GM04503 (cell line): ENCODE measurements at places on chromosomes 11 and 22.

- DNase-seq = no peak
Measured at GRCh38 chr11:126188332-126189108, 22.9 kb downstream of the RPUSD4 start.

- DNase-seq = no peak
Measured at GRCh38 chr11:3197044-3197695, 21.4 kb downstream of the MRGPRG start.

DNA sequence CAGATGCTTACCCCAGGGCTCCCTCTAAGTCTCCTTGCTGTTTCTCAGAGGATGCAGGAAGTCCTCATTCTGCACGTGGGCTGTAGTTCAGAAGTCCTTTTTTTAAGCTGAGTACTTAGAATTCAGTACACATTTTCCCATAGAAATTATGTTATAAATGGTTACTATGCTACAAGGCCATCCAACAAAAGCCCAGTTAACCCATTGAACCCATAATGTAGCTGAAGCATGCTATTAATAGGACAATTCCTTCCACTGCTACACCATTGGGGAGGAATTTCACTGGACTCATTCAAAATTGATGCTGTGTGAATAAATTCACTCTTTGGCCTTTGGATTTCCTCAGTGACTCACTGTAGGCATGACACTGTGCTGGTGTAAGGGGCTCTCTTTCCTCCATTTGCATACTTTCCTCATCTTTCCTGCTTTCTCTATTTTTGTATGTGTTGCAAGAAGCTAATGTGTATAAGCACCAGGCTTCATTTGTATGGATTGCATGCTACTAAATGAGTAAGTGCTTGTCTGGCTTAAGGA lies 148.0 kb downstream of the NTM start:
- DNase-seq = no peak

GRCh38 chr22:24576778-24577177 lies 16.1 kb downstream of the LRRC75B start:
- DNase-seq = no peak

DNA sequence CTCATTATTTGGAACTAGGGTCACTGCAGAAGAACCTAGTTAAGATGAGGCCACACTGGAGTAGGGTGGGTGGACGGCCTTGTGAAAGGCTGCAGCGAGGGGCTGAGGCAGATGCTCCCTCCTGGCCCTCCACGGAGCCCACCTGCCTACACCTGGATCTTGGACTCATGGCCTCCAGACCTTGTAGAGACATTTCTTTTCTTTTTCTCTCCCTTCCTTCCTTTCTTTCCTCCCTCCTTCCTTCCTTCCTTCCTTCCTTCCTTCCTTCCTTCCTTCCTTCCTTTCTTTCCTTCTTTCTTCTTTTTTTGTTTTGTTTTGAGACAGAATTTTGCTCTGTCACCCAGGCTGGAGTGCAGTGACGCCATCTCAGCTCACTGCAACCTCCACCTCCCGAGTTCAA lies 26.6 kb downstream of the DUSP8 start:
- no peak for DNase-seq

GRCh38 chr22:43186272-43187170 lies at the start of gene TTLL12:
TTLL12 (minus strand) TSS chr22:43187134; CDS start chr22:43187069, 65 bp downstream.
- DNase-seq = no peak

GRCh38 chr11:102589047-102589459 lies 36.1 kb downstream of the MMP20 start:
- no peak for DNase-seq

DNA sequence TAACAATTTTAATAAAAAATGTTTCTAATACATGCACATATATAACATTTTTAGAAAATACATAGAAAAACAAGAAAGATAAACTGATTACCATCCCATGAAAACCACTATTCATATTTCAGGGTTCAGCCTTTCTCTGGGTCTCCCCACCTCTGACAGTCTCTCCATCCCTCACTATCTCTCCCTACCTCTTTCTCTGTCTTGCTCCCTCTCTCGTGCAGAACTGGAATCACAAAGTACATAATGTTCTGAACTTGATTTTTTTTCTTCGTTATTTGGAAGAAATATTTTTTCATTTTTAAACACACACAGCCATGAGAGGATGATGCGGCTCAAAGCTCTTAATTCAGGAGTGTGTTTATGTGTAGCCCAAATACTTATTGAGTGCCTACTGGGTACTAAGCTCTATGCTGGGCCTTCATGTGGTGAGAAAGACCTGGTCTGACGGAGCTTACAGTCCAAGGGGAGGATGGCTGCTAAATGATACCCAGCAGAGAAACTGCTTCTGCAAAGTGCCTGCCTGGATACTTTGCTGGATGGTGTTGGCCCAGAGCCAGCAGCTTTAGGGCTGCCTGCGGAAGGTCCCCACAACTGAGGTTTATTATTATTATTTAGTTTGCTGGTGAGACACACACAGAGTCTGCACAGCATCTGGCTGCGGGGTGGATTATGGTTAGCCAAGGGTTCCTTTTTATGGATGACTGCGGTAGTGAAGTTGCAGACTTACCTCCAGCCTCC lies 42.6 kb downstream of the SC5D start:
- no peak for DNase-seq

DNA sequence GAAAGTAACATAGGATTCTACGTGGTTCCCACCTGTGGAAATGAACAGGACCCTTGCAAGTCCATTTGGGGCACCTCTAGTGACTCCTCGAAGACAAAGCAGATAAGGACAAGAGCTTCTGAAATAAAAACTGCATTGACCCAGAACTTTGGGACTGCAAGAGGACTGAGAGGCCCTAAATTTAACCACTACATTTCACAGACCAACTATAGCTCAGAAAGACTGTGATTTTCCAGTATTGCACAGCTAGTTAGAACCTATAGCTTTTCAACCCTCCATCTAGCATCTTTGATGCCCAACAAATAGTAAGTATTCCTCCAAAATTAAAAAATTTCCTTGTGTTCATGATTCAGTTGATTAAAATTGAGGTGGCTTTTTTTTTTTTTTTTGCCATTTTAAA lies 107.6 kb upstream of the CD44 start:
- no peak for DNase-seq
